ENCODE measurements at places on chromosomes 1 and 21. TPM values are rescaled to one million over a fixed set of nuclear protein-coding genes. Genes with fewer than 3 reads are reported as not detected.

LRRC7 gene
- total RNA-seq: 0.49 TPM

OSCP1 gene
- 4.2 TPM for total RNA-seq

SYF2 gene
- total RNA-seq: 53.2 TPM

FAM43B gene
- total RNA-seq: 3.5 TPM

LINGO4 gene
- total RNA-seq: not detected

AKNAD1 gene
- total RNA-seq: 2.3 TPM

ACOT11 gene
- total RNA-seq: 0.66 TPM

GIPC2 gene
- total RNA-seq: 1.0 TPM

DNA sequence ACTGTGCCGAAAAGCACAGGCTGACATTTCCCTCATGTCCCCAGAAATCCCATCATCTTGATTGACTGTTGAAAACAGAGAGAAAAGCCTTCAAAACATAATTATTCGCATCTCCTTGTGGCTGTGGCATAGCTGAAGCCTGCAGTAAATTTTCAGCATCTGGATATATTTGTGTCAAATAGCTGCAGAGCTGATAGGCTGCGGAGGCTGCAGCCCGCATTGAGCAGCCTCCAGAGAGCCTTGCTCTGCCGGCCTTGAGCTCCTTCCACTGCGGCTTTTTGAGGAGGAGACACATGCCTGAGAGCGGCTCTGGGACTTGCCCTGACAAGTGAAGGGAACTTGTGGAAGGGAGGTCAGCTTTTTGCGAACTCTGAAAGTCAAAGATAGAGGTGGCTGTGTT is 144.7 kb downstream of the RYR2 start:
- no peak for DNase-seq

DNA sequence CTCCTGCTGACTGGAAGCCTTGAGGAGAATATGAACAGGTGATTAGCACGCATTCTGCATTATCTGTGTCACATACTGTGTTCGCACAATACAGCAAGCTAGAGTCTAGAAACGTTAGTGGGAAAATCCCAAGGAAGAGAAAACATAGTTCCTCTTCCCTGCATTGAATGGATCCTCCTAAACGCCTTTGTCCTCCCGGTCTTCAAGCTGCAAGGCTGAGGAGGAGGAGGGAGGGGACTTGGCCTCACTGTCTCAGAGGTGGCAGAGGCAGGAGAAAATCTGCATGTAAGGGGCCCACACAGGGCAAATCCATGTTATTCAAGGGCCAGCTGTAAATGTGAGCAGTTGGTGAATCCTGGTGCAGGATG is 34.4 kb downstream of the WNT9A start:
- DNase-seq: no peak

DNA sequence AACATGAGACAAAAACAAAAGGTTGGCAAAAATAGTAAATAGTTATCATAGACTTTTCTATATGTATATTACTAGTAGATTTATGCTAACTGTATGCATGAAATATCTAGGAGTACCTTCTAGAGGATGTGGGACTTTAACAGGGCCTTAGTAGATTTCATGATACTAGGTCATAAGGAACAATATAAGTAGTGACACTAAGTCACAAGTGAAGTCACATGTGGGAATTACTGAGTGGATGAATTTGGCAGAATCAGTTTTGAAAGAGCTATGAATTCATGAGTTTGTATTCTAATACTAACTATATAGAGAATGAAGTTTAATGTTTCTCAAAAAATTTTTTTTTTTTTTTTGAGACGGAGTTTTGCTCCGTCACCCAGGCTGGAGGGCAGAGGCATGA is 53.1 kb upstream of the GPR25 start:
- DNase-seq: no peak

DNA sequence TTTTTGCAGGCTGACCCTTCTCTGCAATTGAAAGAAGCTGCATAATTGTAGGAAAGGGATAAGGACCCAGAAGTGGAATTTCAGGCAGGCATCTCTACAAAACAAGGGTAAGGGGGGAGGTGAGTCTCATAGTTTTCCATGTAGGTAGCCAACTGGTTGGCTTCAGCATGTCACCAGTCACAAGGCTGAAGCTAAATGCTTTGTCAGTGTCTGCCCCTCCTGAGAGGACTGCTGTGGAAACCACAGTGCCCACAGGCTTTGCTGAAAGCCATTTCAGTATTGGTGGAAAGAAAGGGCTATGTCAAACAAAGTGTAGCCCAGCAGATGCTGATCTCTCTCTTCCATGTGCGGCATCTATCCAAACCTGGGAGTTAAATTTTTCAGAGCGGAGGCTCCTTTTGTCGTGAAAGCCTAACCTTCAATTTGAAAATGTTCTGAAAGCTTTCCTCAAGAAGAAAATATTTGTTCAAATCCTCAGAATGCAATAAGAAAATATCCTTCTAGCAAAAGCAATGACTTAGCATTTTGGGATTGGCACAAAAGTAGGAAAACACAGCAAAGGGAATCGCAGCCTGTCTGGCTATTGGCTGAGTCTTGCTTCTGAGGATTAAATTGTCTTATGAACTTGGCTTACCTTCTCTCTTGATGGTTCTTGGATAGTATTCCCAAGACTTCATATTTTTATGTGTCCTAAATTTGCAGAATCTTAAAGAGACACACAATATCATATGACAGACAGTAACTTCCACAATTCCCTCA is 591.7 kb downstream of the PLPP3 start:
- no peak for DNase-seq

DNA sequence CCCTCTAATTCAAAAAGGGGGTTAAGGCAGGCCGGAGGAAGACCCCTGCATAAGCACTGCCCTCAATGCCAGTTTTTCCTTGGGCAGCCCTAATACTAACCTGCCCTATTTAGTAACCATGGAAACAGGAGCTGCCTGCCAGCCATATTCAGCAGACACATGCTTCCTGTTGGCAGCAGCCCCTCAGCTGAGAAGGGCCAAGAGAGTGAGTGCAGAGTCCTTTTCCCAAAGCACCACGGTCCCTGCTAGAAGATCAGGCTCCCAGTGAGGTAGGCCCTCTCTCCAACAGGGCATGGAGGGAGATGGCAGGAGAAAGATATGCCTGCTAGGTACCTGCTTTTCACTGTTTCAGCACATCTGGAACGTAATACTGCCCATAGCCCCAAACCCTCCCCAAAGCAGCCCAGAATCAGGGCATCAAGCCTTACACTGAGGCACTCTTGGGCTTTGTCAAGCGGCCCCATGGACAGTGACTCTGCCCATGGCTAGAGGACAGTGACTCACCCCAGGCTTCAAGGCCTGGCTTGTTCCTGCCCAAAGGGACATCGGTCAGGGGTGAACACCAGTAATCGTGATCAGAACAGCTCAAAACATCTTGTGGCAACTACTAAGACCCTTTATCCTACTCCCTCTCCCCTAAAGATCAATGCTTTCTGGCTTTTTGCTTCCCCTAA is 64.5 kb downstream of the BCAR3 start:
- DNase-seq: peak; percentile 84

- no peak for DNase-seq
Observed at GRCh38 chr1:168618886-168619285, 42.5 kb downstream of the XCL1 start.

DNA sequence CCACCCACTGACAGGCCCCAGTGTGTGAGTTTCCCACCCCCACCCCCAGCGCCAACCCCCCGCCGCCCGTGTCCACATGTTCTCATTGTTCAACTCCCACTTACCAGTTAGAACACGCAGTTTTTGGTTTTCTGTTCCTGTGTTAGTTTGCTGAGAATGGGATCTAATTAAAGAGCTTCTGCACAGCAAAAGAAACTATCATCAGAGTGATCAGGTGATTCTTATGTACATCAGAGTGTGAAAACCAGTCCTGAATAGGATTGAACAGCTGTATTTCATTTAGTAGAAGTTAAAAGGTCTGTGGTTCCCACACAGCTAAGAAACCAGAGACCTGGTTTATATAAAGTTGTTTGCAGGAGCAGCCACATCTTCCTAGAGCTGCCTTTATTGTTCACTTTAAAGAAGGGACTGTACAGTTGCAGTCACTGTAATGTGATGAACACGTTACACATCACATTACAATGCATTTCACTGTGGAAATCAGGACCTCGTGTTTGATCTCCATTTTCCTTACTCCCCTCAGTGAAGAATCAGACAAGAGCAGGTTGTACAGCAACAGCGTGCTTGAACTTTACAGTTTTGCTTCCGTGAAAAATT is 1.2 kb downstream of the GBP6 start:
- no peak for DNase-seq

GRCh38 chr1:48187969-48188563 is 34.5 kb upstream of the SLC5A9 start:
- no peak for DNase-seq

- no peak for DNase-seq
Observed at GRCh38 chr1:53589043-53589887, 130.1 kb downstream of the DMRTB1 start.

DNA sequence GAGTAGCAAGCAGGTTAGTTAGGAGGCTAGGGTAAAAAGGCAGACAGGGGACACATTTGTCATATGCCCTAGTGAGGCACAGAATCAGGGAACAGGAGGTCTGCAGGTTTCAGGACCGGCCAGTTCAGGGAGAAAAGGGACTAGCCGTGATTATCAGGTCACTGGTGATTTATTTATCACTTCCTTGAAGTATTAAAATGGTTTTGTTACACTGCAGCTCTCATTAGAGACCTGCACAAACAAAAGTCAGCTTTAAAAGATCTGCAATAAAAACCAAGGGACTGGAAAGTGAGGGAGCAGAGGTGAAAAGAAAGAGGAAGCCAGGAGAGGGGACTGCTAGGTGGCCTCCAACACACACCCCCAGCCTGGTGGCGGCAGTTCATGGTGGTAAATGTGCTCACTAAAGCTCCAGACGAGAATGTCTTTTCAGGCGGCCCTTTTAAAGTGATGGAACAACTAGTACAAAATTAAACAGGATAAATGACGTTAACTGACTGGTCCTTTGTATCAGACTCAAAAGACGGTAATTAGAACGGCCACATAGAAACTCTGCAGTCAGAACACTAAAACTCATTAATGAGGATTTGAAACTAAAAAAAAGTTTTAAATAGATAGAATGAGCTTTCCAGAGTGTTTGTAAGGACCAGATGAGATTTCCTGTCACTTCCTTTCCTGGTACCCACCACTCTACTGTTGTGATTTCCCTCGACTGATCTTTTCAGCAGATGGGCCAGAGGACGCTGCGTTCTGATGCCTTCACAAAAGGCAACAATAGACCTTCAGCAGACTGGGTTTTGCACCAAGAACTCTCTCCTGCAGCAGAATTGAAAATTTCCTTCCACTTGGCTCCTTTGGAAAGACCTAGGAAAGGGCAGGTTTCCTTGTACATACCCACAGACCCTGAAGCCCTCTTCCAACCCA is 136.8 kb downstream of the NTPCR start:
- no peak for DNase-seq

All from M059J (cell line).